Activated T-helper 1 cell treated with anti-CD3 and anti-CD28 coated beads, Interleukin-12 subunit alpha, Interleukin-12 subunit beta, Interleukin-2, Interleukin-4 antibody, amounts not matched to agents 30 ng/mL and 10 ng/mL and 1 ng/mL, durations not matched to agents 14 hours and 24 hours and 36 hours (primary cell): ENCODE measurements at places on chromosomes 2 and 18. TPM values are rescaled to one million over a fixed set of nuclear protein-coding genes. Genes with fewer than 3 reads are reported as not detected.

DNA sequence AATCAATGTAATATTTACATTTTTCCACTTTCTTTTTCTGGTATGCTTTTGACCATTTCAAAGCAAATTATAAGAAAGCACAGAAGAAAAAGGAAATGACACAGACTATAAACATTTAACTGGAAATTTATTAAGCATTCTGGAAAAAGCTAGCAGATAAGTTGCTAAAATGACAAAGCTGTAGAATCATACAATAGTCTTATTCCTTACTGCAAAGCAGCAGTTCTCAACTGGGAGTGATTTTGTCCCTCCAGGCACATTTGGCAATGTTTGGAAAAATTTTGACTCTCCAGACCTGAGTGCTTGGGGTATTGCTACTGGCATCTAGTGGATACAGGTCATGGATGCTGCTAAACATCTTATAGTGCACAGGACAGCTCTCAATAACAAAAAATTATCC is 75.1 kb downstream of the MBD5 start:
- no peak overlapping the region for H3K4me3 ChIP-seq
- no peak for DNase-seq
- no peaks in the 10 kb centered on the region for H3K36me3 ChIP-seq
- H3K4me1 ChIP-seq, result no peaks in the 10 kb centered on the region

DNA sequence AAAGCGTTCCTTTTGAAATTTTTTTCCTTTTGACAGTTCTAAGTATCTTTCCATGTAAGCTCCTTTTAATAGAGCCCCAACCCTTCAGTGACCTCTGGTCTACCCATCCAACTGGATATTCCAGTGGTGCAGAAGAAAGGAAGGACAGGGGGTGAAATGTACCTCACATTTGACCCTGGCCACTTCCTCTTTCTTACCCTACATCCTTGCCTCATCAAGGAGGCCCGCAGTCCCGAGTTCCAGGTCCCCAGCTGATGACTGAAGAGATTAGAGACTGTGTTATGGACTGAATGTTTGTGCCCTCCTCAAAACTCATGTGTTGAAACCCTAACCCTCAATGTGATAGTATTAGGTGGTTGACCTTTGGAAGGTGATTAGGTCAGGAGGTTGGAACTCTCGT is 158.1 kb downstream of the RBM43 start:
- no peak overlapping the region for H3K4me3 ChIP-seq
- no peak for DNase-seq
- H3K4me1 ChIP-seq, result no peaks in the 10 kb centered on the region
- H3K27me3 ChIP-seq, result no peaks in the 10 kb centered on the region
- no peaks in the 10 kb centered on the region for H3K36me3 ChIP-seq

Gene ALK
- not detected in 2 replicates for total RNA-seq

Gene DNAH6
- total RNA-seq, result 0.12 and 0.16 TPM in 2 replicates
